ENCODE measurements at places on chromosomes 6 and 20. TPM values are rescaled to one million over a fixed set of nuclear protein-coding genes. Genes with fewer than 3 reads are reported as not detected.

The SYNE1 gene
- 16.1 TPM for total RNA-seq

The MOXD1 gene
- not detected for total RNA-seq

The WFDC10A gene
- total RNA-seq = not detected

The CYP24A1 gene
- not detected for total RNA-seq

The PDYN gene
- not detected for total RNA-seq

The ENPP5 gene
- not detected for total RNA-seq

The TXNDC5 gene
- 121 TPM for total RNA-seq

The SYNDIG1 gene
- total RNA-seq = not detected

The PTK6 gene
- 0.21 TPM for total RNA-seq

The CLDN20 gene
- not detected for total RNA-seq

The RIMS4 gene
- 0.15 TPM for total RNA-seq

The MTFR2 gene
- 16.7 TPM for total RNA-seq

The EYS gene
- total RNA-seq = not detected

The MUC21 gene
- total RNA-seq = not detected

The HMGCLL1 gene
- not detected for total RNA-seq

The FUT9 gene
- total RNA-seq = not detected

The PRND gene
- total RNA-seq = not detected

The BPI gene
- total RNA-seq = not detected

The BPIFB1 gene
- total RNA-seq = not detected

The RIOK1 gene
- 99.1 TPM for total RNA-seq

The ADGRF1 gene
- not detected for total RNA-seq

The PTCRA gene
- total RNA-seq = not detected

The PTCHD4 gene
- not detected for total RNA-seq

The CST4 gene
- total RNA-seq = not detected

The MEI4 gene
- not detected for total RNA-seq

The SASH1 gene
- total RNA-seq = 0.46 TPM

The C20orf202 gene
- not detected for total RNA-seq

The SUMO4 gene
- 3.0 TPM for total RNA-seq

The ME1 gene
- total RNA-seq = 0.55 TPM

The SERINC1 gene
- 40.0 TPM for total RNA-seq

The MRPL2 gene
- 93.3 TPM for total RNA-seq

The CNBD2 gene
- 4.1 TPM for total RNA-seq

The GLP1R gene
- 0.16 TPM for total RNA-seq

The NRSN2 gene
- 2.8 TPM for total RNA-seq

The HM13 gene
- 191 TPM for total RNA-seq

The C20orf96 gene
- 3.2 TPM for total RNA-seq

The DNAH8 gene
- total RNA-seq = 0.11 TPM

The NINL gene
- total RNA-seq = 0.71 TPM

The IL17F gene
- total RNA-seq = 1.8 TPM

The LBP gene
- 0.18 TPM for total RNA-seq

The SMOC2 gene
- total RNA-seq = 0.11 TPM

The RIPK1 gene
- 16.6 TPM for total RNA-seq

The PAQR8 gene
- total RNA-seq = 2.6 TPM

The FABP7 gene
- total RNA-seq = not detected

The DLK2 gene
- 5.0 TPM for total RNA-seq

The KHDC1L gene
- not detected for total RNA-seq

The C2 gene
- total RNA-seq = 1.0 TPM

The LY6G6F gene
- not detected for total RNA-seq

The FAM83C gene
- not detected for total RNA-seq

The KCNK16 gene
- not detected for total RNA-seq

The PRPH2 gene
- total RNA-seq = not detected

The OPN5 gene
- not detected for total RNA-seq

The CCDC170 gene
- total RNA-seq = not detected

The C4A gene
- 4.3 TPM for total RNA-seq

All from activated T-cell treated with anti-CD3 and anti-CD28 coated beads, Interleukin-2, amount 50 U/mL, for 4 hours (primary cell).